Activated naive CD4-positive, alpha-beta T cell treated with anti-CD3 and anti-CD28 coated beads, Interleukin-2, amount 50 U/mL, for 72 hours (primary cell): ENCODE measurements at places on chromosomes 3 and 15. TPM values are rescaled to one million over a fixed set of nuclear protein-coding genes. Genes with fewer than 3 reads are reported as not detected.
A peak's percentile ranks its signal among the peaks of the same experiment; 100 is the strongest.

The STAB1 gene
- 0.36 TPM for total RNA-seq

The UBE3A gene
- total RNA-seq = 91.8 TPM

The FBN1 gene
- 0.52 TPM for total RNA-seq

- DNase-seq = peak; percentile 85
These were observed at the start of gene MRPS22 for GRCh38 chr3:139343895-139344856. Gene MRPS22 (plus strand): TSS chr3:139344020. CDS start chr3:139344027, 7 bp downstream.

GRCh38 chr3:33717616-33717865 lies 513 bp downstream of the CLASP2 start:
- peak; percentile 71 for DNase-seq
